Stimulated activated CD4-positive, alpha-beta T cell treated with anti-CD3 and anti-CD28 coated beads, TNF-alpha, amount 100 ng/mL, for 24 hours (primary cell): ENCODE measurements at places on chromosomes 5 and 9.

DNA sequence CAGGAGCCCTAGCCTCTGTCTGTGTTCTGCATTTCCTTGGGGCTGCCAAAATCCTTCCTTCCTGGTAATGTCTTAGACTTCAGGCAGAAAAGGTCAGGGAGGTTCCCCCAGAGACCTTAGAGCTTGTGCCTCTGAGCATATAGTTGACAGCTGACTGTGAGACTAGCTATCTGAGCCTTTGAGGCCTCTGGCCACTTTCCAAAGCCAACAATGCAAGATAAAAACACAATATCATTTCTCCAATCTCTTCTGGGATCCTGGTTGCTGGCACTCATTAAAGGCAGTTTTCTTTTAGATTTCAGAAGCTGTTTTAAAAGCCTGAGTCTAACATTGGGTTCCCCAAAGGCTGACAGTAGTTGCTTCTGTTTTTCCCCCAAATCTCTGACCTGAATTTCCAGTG, 13.2 kb upstream of the GLRA1 start:
- no peak for DNase-seq

DNA sequence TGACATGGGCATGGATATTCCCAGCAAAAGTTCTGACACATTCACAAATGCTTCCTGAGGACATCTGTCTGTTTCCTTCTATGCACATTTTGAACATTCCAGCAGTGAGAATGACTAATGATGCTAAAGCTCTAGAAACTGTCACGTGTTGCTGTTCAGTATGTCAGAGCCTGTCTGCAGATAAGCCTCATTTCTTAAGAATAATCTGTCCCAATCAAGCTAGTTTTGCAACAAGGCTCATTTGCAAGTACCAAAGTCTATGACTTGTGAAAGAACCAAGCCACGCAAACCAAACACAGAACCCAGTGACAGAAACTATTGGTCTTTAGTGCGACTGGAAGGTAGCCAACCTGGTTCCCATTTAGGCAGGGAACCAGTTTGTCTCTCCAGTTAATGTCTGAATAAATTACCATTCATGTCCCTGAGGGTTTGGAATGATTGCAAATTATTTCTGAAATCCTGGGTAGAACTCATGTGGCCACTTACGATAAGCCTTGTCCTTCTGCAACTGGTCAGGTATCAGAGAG, 178.5 kb downstream of the C9orf152 start:
- DNase-seq: no peak

GRCh38 chr5:65625743-65626142, 916 bp downstream of the SHLD3 start:
- no peak for DNase-seq

DNA sequence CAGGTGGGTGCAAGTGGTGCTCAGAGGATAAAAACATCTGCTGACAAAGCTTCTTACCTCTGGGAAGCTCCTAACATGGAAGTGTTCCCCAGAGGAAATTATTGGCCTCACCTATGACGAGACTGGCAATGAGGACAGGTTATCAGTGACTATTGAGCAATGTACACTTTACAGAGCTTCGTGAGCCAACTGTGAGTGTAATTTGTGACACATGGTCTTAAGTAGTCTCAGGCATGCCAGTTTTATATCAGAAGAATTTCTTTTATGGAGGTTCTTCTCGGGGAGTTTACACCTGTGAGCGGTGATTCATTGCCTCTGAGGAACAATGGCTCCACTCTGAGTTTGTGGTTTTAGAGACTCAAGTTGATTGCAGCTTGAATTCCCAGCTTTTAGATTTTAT, 11.3 kb downstream of the ANKDD1B start:
- no peak for DNase-seq

DNA sequence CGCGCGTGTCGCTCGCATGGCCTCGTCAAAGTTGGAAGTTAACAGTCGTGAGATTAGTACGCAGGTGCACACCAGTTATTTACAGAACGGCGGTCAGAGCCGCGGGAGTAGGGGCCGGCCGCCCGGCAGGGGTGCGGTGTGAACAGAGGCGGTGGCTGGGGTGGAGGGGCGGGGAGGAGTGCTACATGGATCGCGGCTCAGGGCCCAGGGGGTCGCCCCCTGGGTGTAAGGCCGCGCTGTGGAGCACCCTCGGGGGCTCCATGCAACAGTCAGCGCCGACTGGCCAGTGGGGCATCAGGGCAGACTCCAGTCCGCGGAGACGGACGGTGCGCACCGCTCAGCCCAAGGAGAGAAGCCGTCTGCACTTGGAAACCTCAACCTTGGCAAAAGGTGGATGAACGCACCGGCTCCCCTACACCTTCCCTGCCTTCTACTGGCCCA, 60.3 kb downstream of the ZNF354C start:
- no peak for DNase-seq

DNA sequence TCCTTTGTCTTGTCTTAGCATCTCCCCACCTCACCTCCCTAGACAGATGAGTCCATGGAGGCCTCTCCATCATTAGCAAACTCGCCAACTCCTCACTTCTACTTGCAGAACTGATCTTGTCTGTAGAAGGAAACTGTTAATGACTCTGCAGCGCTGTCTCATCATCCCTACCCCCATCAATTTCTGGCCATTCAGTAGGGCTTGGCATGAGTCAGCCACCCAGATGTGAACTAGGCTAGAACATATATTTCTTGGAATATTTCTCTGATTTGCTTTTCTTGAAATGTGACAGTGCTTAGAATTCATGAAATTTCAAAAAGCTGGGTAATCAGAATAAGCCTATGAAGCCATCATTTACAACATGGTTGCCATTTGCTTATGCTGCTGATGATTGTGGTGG, 1125.0 kb upstream of the DMAC1 start:
- DNase-seq: no peak

DNA sequence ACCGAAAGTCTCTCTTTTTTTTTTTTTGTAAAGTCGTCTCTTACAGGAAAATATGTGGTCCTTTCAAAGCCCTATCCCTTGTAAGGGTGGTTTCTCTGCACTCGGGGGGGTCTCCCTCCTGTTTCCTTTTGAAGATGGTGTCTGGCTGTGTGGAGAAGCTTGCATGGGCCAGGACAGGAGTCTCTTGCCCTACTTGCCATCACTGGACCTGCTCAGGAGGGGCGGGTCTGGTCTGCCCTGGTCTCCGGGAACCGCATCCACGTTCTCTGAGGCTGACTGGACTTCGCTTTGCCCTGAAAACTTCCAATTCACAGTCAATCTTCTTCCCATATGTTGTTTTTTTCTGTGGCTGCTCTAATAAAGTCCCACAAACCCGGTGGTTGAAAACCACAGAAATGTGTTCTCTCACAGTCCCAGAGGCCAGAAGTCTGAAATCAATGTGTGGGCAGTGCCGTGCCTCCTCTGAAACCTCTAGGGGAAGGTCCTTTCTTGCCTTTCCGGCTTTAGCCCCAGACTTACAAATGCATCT, 92.9 kb upstream of the IER5L start:
- no peak for DNase-seq

DNA sequence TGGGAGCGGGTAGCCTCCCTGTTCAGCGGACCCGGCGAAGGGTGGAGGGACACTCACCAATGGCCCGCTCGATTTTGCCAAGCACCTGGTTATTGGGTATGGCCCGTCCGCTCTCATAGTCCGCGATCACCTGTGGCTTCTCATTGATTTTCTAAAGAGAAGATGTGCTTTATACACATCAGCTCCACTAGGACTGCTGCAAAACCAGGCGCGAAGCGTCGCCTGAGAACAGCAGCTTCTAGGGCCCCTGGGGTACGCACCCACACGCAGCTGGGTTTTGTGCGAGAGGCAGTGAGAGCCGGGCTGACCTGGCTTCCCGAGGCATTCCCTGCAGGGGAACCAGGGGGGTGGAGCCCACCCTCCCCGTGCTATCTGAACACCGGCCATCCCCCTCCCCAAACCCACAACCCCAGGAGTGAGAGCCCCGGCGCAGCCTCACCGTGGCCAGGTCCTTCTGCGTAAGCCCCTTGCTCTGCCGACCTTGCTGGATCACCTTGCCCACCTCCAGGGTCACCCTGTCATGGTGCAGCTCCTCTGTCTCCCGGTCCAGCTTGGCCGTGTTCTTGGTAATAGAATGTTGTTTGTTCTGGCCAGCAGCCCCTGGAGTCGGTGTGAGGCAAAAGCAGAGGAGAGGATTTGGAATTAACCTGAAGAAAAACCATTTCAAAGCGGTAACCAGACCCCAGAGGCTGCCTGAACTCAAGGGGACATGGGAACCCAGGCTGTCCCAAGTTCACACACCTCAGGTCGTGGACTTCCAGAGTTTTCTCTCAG, 3.1 kb downstream of the EDF1 start:
- no peak for DNase-seq

- DNase-seq: no peak
Measured at GRCh38 chr9:75101004-75101588, 12.8 kb downstream of the OSTF1 start.

GRCh38 chr9:76620581-76620980, 143.7 kb upstream of the PCA3 start:
- DNase-seq: no peak

- no peak for DNase-seq
Measured at GRCh38 chr5:73318308-73318719, 130.3 kb downstream of the FOXD1 start.

- DNase-seq: no peak
Measured at GRCh38 chr5:57219386-57219785, 45.5 kb downstream of the GPBP1 start.

DNA sequence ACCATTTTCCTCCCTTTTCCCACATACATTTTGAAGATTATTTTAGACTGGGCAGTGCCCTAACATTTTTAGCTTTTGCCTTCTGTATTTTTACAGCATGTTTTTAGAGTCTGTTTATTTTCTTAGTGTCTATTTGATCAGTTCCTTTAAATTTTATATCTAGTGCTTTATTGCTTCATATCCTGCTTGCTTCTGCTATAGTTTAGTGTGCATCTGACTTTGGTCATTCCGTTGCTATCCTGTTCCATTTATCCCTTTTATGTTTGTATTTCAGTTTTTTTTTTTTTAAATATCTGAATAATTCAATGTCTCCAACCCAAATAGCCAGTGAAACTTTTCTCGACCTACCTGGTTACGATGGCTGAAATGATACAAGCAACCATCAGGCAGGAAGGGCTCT, 203.8 kb downstream of the ARHGAP26 start:
- DNase-seq: no peak
